ENCODE measurements at places on chromosomes 4 and X.

DNA sequence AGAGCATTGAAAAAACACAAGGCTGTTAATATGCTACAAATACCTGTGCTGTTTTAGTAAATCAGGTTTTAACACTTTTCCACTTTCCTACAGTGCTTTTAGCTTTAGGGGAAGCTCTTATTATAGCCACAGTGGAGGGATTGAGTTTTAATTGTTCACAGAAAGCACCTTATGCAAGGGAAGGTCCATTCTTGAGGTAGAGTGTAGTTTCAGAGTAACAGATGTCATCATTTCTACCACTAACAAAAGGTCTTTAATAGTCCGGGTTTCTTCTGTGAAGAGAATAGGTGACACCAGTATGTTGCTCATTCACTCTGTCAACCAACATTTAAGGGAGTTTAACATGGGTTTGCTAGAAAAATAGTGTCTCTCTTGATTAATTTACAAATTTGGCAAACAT lies 104.4 kb downstream of the STIM2 start:
- no peak for DNase-seq

DNA sequence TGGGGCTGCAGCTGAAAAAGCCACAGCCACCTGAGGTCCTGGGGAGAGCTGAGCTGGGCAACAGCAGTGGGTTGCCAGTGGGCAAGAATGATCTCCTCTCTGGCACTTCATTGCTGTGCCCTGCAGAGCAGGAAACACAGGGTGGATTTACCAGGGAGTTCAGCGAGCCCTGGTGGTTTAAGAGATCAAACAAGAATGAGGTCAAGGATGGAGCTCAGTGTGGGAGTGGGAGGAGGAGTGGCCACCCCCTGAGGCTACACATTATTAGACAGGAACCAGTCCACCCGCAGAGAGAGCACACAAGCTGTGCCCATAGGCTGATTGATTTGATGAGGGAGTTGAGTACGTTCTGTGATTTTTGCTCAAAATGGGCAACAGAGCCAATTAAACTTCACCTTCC lies 47.3 kb downstream of the FRMPD3 start:
- DNase-seq = no peak

DNA sequence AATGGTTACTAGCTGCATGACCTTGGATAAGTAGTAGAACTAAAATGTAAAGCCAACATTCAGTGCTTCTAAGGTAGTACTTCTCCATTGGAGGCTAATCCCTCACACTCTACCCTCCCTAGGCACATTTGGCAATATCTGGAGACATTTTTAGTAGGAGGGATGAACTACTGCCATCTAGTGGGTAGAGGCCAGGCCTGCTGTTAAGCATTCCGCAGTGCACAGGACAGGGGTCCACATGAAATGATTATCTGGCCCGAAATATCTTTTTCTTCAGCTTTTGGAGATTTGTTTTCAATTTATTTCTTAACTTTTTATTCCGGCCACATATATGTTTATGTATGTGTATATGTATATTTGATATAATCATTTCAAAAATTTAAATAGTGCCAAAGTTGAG lies 36.0 kb upstream of the SPANXC start:
- no peak for DNase-seq

DNA sequence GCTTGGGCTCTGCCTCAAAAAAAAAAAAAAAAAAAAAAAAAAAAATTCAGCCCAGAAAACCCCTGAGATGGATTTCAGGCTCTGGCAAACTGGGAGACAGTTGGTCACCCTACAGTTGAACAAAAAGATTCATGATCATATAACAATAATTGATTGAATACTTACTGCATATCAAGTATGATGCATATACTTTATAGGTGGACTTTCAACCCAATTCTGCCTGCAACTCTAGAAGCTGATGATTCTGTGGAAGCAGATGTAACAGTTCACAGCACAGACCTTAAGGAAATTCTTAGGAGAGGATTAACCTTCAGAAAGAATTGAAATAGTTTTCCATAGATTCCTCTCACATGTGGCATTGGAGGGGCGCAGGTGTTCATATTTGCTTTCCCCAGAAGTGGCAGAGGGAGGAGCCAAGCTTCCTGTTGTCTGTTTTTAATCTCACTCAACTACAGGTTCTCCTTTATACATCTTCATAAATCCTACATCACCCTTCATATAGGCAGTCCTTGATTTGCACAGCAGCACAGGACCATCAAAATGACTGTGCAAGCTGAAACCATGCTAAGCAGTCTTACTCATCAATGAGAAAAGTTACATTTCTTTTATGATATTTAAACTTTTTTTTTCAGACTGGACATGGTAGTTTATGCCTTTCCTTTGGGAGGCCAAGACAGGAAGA lies 149.4 kb upstream of the KLF3 start:
- no peak for DNase-seq

GRCh38 chr4:3775576-3775975 lies 9.4 kb downstream of the ADRA2C start:
- DNase-seq = no peak

- DNase-seq = no peak
Observed at GRCh38 chrX:124289443-124289842, 43.0 kb upstream of the TEX13D start.

DNA sequence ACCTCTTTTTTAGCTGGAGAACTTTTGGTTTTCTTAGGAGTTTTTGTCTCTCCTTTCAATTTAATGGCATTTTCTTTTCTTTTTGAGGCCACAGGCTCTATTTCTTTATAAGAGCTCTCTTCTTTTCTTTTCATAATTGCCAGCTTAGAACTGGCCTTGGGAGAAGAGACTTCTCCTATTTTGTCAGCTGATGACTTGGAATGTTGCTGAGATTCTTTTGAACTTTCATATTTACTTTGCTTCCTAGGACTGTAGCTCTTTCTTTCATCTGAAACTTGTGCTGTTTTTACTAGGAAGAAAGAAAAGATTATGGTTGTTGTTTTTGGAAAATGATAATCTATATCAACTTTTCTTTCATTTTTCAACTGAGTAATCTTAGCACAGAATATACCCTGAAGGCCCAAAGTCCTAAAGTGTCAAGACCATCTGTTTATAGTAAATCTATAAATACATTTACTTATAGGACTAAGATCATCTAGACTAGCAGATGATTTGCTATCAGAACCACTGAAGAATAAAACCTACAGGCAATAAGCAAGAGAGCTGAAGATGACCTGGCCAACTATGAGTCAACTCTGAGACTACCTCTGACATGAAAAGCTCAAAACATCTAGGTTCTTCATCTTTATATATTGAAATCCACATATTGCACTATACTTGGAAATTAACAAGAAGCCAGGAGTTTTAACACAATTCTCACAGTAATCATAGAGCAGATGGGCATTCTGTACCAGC lies 45.6 kb downstream of the RFC1 start:
- DNase-seq = no peak

GRCh38 chr4:107897823-107898222 lies 33.5 kb upstream of the CYP2U1 start:
- no peak for DNase-seq

GRCh38 chrX:153888344-153888743 lies 2.4 kb upstream of the L1CAM start:
- DNase-seq = no peak

GRCh38 chr4:76526585-76526990 lies 91.6 kb downstream of the SHROOM3 start:
- no peak for DNase-seq

DNA sequence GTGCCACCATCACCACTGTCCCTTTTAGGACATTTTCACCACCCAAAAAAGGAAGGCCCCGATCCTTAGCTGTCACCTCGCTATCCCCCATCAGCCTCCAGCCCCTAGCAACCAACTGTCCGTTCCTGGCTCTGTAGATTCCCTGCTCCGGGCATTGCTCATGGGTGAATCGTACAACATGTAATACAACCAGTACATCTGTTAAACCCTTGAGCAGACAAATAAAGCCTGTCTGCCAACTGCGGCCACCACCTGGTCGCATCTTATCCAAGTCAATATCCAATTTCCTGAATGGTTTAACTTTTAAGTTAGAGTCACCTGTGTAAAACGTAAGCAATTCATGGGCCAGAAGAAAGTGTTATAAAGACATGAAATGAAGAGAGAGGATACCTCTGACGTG lies 251.9 kb downstream of the AFAP1 start:
- no peak for DNase-seq

DNA sequence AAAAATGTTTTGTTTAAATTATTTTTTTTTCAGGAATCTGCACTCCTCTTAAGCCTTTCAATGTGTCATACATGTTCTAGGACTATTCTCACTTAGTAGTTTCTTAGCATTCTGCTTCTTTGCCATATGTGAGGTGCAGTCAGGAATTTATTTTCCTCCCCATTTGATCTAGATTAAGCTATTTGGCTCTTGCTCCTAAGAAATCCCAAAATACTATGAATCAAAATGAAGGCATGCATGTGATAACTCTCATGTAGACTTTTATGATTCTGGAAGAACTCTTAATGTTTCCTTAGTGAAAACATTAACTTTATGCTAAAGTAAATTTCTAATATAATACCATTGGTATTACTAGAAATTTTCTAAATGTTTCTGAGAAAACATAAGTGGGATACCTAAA lies 664.5 kb downstream of the RAPGEF2 start:
- DNase-seq = no peak

- DNase-seq = no peak
Observed at GRCh38 chrX:49673394-49673793, 22.4 kb downstream of the PAGE1 start.

DNA sequence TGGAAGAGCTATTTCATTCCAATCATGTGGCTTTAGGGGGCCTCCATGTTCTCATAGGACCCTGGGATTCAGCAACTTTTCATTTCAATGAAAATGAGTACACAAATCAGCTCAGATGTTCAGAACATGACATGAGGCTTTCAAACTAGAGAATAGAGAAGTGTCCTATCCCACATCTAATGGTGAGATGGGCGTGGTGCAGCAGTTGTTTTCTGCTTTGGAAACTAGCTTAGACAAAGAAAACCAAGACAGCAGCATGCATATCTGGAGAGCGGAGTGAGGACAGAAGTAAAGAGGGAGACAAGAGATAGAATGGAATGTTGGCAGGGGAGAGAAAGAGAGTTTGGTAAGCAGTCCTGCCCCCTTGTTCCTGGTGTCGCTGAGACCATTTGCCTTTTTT lies 1009.1 kb upstream of the IGFBP7 start:
- DNase-seq = no peak

GRCh38 chr4:23839279-23839678 lies 50.6 kb downstream of the PPARGC1A start:
- no peak for DNase-seq

DNA sequence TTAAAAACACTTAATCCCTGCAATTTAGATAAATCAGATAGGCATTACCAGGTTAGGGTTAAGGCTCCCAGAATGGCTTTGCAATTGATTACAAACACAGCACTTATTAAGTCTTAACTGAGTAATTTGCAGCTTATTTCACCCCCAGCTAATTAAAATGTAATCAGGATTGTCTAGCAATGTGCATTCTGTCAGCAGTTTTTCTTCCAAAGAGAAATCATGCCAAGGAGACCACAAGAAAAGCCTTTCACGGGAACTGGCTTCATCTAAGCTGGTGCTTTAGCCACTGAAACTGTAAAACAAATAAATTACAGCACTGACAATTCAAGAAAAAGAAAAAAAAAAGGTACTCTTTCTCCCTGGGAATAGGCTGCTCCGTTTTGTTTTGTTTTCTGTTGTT lies 2.1 kb downstream of the ANOS1 start:
- no peak for DNase-seq

GRCh38 chrX:131366407-131366806 lies 77.3 kb upstream of the IGSF1 start:
- DNase-seq = no peak

DNA sequence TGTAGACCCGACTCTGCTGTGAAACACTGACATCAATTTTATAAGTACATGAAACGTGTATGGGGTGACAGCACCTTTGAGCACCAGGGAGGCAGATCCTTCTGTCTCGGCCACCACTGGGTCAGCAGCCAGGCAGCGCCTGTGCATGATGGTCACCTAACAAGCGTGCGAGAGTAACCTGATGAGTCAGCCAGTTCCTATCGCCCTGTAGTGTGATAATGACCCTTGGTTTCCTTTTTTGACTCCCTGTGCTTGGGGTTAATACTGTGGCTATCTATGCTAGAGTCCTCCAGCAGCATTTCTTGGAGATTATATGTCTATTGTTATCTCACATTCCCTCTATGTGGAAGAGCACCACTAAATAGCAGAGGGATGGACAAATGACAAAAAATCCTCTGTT lies 101.6 kb downstream of the NPNT start:
- no peak for DNase-seq

DNA sequence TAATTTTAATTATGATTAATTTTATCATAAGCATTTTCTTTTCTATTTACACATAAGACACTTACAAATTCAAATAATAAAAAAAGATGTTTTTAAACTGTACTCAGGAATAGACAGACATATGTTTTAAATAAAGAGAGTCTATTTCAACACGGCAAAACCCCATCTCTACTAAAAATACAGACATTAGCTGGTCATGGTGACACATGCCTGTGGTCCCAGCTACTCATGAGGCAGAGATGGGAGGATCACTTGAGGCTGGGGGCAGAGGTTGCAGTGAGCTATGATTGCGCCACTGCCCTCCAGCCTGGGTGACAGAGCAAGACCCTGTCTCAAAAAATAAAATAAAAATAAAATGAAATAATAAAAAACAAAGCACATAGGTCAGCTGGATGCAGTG lies 14.8 kb downstream of the FAM9B start:
- no peak for DNase-seq

DNA sequence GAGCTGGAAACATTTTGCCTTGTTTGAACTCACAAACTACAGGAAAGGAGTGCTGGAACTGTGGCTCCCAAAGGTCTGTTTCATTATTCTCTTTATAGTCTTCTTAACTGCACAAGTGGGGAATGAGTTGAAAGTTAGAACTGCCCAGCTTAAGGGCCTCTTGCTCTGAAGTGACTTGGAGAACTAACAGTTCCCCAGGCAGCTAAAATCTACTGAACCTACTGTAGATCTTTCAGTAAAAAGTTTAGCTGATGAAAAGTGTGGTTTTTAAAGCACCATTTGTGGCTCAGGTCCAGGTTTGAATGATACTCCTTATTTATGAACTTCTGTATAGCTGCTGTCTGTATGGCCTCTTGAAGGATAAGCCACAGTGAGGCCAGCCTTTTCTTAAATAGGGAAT lies 353.8 kb downstream of the MAPK10 start:
- DNase-seq = no peak

- DNase-seq = no peak
Observed at GRCh38 chr4:5409237-5409636, 299.1 kb downstream of the EVC2 start.

- DNase-seq = no peak
Observed at GRCh38 chrX:118255921-118256320, 90.0 kb upstream of the WDR44 start.

DNA sequence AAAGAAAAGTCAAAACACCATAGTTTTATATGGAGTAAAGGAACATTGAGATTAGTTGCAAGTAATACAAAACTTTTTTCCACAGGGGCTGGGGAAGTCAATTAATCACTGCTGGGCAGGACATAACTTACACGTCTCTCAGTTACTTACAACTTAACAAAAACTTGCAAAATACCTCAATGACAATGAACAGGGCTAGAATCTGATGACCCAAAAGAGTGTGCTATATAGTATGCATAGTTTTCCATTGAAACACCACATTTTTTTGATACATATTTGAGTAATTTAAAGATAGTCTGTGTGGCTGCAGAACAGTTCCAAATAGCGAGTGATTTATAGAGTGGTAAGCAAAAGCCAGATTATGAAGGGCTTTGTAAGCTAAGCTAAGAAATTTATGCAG lies 172.3 kb upstream of the TRPC5 start:
- no peak for DNase-seq

Measured in stimulated activated CD8-positive, alpha-beta memory T cell treated with anti-CD3 and anti-CD28 coated beads, Interleukin-4, amount 100 ng/mL, for 4 hours (primary cell).